G401 (cell line): ENCODE measurements at places on chromosomes 2 and 18.

GRCh38 chr2:96969321-96969720 lies 17.1 kb downstream of the FAM178B start:
- no peak for DNase-seq

- DNase-seq = no peak
Measured at GRCh38 chr2:56014046-56014730, 90.6 kb upstream of the EFEMP1 start.

DNA sequence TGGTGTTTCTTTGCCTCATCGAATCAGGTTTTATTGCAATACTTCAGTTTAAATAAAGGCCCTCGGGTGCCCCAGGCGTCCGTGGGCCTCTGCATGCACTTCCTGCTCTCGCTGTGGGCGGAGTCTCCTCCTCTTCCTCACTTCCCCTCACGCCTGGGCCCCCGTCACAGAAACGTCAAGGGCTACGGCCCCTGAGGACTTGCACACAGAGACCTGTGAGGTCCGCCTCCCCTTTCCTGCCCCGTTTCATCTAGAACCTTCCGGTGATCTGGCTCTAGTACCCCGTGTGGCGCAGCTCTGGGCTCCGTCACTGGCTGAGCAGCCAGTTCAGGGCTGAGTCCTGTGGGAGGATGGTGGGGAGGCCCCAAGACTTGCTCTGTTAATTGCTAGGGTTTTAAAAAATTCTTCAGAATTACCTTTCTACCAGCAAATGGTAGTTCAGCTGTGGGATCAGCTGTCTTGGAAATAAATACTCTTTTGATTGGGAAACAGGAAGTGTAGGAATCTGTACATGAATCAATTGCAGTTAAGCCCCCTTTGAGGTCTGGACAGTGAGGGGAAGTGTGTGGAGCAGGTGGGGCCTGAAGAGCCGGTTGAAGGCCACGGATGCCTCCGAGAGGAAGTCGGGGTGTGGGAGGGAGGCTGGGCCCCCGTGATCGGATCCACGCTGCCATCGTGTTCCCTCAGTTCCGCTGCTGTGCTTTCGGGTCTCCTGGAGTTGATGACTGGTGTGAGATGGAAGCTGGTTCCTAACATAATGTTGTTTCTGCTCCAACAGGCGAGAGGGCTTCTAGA lies 10.2 kb downstream of the NFATC1 start:
- DNase-seq = no peak

DNA sequence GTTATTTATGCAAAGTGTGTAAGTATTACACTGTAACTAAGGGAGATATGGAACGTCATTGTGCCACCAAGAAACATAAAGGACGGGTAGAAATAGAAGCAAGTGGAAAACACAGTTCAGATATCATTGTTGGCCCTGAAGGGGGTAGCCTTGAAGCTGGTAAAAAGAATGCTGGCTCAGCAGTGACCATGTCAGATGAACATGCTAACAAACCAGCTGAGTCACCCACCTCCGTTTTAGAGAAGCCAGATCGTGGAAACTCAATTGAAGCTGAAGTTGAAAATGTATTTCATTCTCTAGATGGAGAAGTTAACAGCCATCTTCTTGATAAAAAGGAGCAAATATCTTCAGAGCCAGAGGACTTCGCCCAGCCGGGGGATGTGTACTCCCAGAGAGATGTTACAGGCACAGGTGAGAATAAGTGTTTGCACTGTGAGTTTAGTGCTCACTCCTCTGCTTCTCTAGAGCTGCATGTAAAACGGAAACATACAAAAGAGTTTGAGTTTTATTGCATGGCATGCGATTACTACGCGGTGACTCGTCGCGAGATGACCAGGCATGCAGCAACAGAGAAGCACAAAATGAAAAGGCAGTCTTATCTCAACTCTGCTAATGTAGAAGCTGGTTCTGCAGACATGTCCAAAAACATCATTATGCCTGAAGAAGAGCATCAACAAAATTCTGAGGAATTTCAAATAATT lies 36.1 kb downstream of the ZNF407 start:
- DNase-seq = no peak

- no peak for DNase-seq
Measured at GRCh38 chr2:16142383-16143361, 202.3 kb downstream of the MYCN start.

GRCh38 chr2:165274698-165275097 lies 35.5 kb downstream of the SCN2A start:
- DNase-seq = peak; percentile 100

DNA sequence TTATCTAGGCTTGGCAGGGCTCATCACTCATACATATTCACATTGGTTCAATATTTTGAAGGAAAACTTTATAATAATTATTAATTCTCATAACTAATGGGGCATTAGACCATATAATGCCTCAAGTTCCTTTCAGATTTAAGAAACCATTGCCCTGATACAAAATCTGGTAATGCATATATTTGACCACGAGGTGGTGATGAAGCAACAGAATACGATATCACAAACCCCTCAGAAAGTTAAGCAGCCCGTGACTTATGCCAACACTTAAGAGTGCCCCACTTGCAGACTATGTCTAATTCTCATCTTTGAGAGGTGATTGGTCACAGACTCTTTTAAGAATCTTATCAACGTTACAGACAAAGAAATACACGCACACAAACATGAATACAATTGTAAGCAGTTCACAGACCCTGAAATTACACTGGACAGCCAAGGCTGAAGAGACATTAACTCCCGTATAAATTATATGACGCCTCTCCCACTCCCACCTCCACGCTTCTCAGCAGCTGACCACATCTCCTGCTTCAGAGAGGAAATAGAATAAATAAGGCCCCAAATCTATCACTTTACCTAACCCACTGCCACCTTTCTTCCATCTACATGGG lies 20.7 kb upstream of the DNAH6 start:
- DNase-seq = peak; percentile 71

DNA sequence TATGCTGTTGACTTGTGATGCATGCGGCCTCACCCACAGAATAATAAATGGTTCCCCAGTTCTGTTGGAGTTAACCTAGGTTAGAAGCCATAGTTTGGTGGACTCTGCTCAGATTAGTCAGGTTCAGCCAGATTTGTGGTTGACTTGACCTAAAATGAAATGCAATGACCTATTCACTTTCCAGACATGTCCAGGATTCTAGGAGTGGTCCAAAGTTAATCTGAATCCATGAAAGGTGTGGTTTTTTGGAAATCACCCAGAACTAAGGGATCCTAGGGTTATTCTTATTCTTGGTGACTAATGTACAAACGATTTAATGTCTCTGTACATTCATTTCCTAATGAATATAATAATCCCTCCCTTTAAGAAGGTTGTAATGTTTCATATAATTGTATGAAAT lies 88.9 kb upstream of the RBBP8 start:
- DNase-seq = no peak

DNA sequence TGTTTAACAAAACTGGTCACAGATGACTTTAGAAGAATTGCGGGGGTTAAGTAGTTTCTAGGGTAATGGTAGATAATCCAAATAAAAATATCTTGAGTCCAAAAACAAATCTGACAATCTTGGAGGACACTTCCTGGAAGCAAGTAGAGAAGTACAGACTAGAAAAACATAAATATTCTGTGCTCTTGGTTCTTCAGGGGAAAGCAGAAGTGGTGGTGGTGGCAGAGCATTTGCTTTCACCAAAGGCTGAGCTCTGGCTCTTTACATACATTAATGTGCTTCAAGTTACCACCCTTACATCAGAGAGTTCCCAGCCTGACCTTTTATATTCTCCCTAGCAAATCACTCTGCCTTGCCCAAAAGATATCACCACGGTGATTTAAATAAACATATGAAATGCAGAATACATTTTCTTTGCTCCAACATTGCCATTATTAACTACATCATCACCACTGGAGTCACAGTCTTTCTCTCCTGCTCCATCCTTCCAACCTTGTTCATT lies 15.3 kb downstream of the PDE11A start:
- no peak for DNase-seq

DNA sequence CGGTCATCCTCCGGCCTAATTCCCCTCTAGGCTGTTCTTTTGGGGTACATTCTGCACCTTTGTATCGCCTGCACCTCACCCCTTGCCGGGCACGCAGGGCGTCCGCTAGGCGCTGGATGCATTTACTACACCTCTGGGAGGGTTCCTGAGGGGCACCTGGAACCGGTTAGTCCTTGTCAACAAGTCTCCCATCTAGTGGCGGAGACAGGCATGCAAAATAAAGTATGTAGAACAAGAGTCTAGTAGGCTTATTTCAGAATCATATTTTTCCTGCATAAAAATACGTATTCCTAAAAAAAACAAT lies 705 bp upstream of the TEX261 start:
- DNase-seq = peak; percentile 80

- no peak for DNase-seq
Measured at GRCh38 chr2:203418271-203418670, 90.1 kb downstream of the ABI2 start.

- no peak for DNase-seq
Measured at GRCh38 chr18:6751222-6751621, 21.7 kb downstream of the ARHGAP28 start.

DNA sequence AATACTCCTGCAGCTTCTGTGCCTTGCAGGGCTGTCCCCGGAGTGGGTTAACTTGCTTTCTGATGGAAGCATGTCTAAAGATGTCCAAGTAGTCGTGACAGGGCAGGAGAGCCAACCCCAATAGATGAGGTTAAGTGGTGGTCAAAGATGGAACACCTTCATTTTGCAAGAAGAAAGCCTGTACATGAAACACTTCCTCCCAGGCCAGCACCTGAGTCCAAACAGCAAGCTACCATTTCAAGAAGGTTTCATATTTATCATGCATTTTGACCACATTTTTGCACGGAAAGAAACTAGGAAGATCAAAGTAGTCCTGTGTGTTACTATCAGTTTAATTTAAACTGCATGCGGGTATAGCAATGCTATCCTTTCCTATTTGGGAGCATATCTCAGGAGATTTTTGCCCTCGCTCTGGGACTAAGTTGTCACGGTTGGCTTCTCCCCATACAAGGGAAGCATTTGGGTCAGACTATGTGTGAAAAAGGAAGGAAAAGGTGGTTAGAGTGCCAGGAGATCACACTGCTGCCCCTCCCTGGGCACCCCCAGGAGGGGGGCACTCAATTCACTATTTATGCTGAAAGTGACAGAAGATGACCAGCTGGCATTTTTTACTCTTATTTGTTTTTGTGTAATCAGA lies 187.6 kb downstream of the ZNF521 start:
- DNase-seq = peak; percentile 84

- no peak for DNase-seq
Measured at GRCh38 chr2:37770797-37771196, 99.4 kb upstream of the CDC42EP3 start.

DNA sequence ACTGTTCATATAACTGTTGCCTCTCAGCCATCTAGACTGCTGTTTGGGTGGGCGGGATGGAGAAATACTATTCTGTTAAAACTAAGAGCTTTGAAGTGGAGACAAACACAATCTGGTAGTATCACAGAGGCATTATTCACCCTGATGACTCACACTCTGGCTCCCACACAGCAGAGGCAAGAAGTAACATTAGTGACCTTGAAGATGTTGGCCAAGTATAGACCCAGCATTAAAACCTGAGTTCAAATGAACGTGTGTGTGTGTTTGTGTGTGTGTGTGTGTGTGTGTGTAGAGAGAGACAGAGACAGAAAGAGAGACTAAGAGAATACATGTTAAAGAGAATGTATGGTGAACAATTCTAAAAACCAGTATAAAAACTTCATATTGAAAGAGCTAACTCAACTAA lies 22.5 kb upstream of the ACVR1 start:
- no peak for DNase-seq

GRCh38 chr2:204628926-204629712 lies 83.8 kb downstream of the PARD3B start:
- no peak for DNase-seq
